Hematopoietic multipotent progenitor cell treated with erythropoietin and hydrocortisone succinate and interleukin-3 and kit ligand, for 8 days (in vitro differentiated cells): ENCODE measurements at places on chromosomes 16 and 17.

- no peak for DNase-seq
Measured at GRCh38 chr16:74896389-74897370, 88.2 kb downstream of the WDR59 start.

DNA sequence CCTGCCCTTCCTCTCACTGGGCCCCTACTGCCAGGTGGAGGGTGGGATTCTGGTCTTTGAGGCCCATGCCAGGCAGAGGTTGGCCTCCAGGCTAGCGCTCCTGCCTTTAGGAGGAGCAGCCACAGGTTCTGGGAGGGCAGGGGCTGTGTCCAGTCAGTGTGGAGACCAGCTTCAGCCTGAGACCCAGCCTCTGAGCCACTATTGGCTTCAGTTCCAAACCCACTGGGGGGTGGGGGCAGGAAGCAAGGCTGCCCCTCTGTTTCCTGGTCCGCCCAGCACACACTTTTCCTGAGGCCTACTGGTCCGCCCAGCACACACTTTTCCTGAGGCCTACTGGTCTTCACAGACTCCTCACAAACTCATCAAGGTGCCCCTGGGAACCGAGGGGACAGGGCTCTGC, 16.4 kb downstream of the SLC5A10 start:
- DNase-seq: no peak

DNA sequence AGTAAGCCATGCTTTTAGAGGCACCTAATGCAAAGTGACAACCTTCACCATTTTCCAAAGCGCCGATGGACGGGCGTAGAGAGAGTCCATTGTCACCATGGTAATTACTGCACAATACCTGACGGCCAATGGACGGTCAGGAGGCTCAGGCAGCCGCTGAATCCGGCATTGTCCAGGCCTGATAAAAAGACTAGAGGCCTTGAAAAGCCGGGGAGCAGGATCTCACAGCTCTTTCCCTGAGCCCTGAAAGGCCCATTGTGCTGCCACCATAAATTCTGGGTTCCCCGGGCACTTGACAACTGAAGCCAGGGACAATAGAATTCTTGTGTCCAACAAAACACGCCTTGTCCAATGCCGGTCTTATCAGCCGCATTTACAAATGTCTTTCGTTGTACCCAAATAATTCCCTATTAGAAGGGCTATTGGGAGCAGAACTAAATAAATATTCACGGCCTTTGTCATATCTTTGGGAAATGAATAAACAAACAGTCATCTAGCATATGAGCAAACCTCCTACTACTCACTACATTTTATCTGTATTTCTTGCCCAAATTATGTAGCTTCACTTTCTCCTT, 62.4 kb downstream of the CDH11 start:
- no peak for DNase-seq

- no peak for DNase-seq
Measured at GRCh38 chr16:82807311-82807710, 180.5 kb downstream of the CDH13 start.

DNA sequence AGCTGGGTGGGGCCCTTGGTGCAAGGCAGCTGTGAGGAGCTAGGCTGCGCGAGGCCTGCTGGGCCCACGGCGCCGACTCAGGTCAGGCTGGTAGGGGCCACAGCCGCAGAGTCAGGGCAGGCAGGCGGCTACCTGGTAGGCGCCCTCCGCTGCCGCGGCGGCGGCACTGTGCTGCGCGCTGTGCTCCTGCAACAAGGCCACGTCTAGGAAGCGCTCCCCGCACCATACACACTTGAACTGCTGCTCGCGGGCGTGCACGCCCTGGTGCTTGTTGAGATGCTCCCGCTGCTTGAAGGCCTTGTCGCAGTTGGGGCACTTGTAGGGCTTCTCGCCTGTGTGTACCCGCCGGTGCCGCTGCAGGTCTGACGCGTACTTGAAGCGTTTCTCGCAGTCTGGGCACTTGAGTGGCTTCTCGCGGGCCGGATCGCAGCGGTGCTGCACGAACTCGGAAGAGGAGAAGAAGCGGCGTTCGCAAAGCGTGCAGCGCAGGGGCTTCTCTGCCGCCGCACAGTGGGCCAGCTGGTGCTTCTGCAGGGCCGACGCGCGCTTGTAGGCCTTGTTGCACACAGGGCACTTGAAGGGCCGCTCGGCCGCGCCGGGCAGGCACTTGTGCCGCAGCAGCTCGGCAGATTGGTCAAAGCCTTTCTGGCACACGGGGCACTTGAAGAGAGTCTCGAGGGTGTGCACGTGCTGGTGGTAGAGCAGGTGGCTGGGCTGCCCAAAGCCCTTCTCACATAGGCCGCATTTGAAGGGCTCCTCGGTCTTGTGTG, 3.9 kb downstream of the ZNF319 start:
- no peak for DNase-seq

GRCh38 chr17:82367724-82368524, 3.6 kb upstream of the UTS2R start:
- peak; percentile 35 for DNase-seq

- DNase-seq: peak; percentile 42
Measured at GRCh38 chr17:81867170-81867990, 3.8 kb downstream of the ARHGDIA start.

GRCh38 chr17:48850792-48851323, 20.0 kb downstream of the CALCOCO2 start:
- DNase-seq: no peak

GRCh38 chr16:50557046-50557445, 8.8 kb downstream of the NKD1 start:
- no peak for DNase-seq

DNA sequence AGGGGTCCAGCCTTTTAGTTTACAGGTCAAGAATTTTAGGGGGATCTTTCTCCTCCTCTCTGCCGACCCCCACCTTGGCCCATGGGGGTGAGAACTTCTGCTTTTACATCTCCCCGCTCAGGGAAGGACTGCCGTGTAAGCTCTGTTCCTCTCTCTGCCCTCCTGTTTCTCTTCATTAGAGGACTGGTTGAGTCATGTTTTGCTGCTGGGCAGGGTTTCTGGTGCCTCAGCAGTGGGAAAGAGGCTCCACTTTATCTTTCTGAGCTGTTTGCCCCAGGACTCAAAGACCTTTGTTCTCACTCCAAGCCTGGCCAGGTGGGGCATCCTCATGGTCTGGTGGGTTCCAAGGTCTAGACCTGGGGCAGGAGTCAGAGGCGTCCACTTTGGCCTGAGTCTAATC, 93.0 kb downstream of the UTP18 start:
- DNase-seq: no peak
